Spinal cord (tissue), 10 donors: ENCODE measurements at places on chromosomes 4 and X.
A peak's percentile ranks its signal among the peaks of the same experiment; 100 is the strongest.

DNA sequence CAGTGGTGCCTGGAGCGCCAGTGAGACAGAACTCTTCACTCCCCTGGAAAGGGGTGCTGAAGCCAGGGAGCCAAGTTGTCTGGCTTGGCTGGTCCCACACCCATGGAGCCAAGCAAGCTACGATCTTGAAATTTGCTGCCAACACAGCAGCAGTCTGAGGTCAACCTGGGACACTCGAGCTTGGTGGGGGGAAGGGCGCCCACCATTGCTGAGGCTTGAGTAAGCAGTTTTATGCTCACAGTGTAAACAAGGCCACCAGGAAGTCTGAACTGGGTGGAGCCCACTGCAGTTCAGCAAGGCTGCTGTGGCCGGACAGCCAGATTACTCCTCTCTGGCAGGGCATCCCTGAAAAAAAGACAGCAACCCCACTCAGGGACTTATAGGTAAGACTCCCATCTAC lies 149.5 kb downstream of the EDA2R start:
- DNase-seq, result no peak

GRCh38 chrX:129719268-129719667 lies 19.5 kb upstream of the XPNPEP2 start:
- DNase-seq, result no peak

- no peak for DNase-seq
Measured at GRCh38 chr4:2936773-2937145, 26.4 kb downstream of the NOP14 start.

- DNase-seq, result no peak
Measured at GRCh38 chr4:185925910-185926360, 113.9 kb upstream of the SORBS2 start.

DNA sequence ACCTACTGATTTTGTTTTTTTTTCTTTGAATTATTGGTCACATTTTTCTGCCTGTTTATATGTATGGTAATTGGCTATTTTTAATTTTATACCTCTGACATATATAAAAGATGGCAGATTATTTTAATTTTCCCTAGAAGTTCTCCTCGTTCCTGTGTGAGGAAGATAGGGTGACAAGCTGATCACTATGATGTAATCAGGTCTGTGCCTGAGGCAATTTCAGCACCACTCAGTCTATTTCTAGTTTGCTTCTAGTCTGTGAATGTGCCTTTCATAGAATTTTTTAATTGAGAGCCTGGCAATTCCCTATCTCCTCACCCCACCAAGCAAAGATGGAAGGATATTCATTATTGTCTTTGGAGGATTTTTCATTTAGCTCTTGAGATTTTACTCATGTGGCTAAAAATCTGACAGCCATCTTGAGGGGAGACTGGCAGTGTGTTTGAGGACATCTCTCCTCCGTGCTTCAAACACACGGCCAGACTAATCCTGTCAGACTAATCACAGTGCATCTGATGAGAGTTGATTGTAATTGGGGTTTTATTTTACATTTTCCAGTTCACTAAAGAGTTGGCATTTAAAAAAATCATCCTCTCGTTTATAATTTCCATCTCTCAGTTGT lies 500.3 kb downstream of the TRIML1 start:
- no peak for DNase-seq

- DNase-seq, result no peak
Measured at GRCh38 chrX:109914114-109914849, 88.6 kb upstream of the TMEM164 start.

- no peak for DNase-seq
Measured at GRCh38 chr4:118936406-118936805, 47.8 kb downstream of the SYNPO2 start.

GRCh38 chr4:108466936-108467902 lies 153.2 kb upstream of the RPL34 start:
- no peak for DNase-seq

- DNase-seq, result peak; percentile 1
Measured at GRCh38 chrX:91122151-91122694, 312.4 kb upstream of the PABPC5 start.

- DNase-seq, result no peak
Measured at GRCh38 chrX:13334491-13334890, 14.6 kb upstream of the ATXN3L start.

DNA sequence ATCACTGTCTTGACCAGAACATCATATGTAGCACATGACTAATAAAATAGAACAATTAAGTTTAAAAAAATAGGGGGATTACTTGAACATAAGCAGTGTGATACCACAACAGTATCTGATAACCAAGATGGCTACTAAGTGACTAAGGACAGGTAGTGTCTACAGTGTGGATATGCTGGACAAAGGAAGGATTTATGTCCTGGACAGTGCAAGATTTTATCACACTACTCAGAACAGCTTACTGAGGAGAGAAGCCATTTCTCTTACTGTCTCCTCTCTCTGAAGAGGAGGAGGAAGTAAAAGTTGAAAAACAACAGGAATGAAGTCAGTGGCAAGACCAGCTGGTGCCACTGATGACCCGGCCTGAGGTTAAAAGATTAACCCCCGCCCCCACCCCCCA lies 4.0 kb upstream of the SLC10A7 start:
- DNase-seq, result no peak

GRCh38 chrX:51395810-51396728 lies 63.4 kb downstream of the NUDT10 start:
- peak; percentile 28 for DNase-seq

- peak; percentile 78 for DNase-seq
Measured at GRCh38 chr4:173013232-173013930, 155.2 kb upstream of the GALNT7 start.

DNA sequence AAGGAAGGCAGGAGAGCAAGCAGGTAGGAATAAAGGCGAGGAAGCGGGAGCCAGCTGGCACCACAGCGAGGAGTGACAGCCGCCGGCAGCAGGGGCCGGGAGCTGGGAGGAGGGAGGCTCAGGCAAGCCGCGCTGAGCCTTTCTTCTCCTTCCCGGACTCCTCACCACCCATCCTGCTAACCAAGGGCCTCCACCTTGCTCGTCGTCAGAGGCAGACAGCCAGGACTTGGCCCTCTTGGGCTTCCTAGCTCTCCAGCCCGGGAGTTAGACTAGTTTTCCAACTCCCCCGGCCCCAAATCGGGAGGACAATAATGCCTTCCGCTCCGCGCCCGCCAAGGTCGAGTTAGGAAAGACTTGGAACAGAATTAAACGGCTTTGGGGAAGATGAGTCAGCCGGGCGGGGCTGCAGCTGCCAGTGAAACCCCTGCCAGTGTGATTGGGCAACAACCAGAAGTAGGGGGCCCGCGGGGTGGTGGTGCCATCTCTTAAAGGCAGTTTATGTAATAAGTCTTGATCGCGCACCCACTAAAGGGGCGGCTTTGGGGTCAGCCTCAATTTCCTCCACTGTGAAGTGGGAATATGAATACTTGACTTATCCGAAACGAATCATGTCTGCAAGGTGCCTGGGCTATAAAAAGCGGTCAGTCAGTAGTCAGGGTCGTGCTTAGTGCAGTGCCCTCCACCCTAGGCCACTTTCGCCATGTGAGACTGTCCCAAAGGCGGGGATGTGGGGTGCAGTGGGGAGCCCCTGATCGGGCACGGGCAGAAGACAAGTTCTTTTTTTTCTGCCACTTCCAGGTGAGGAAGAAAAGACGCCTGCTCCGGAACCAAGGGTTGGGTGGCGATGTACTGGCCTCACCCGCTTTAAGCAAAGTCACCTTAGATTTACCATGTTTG lies 6.7 kb upstream of the HSD17B10 start:
- peak; percentile 50 for DNase-seq

- DNase-seq, result no peak
Measured at GRCh38 chr4:61517144-61517543, 317.0 kb downstream of the ADGRL3 start.

- no peak for DNase-seq
Measured at GRCh38 chr4:109495514-109495913, 61.9 kb downstream of the SEC24B start.

DNA sequence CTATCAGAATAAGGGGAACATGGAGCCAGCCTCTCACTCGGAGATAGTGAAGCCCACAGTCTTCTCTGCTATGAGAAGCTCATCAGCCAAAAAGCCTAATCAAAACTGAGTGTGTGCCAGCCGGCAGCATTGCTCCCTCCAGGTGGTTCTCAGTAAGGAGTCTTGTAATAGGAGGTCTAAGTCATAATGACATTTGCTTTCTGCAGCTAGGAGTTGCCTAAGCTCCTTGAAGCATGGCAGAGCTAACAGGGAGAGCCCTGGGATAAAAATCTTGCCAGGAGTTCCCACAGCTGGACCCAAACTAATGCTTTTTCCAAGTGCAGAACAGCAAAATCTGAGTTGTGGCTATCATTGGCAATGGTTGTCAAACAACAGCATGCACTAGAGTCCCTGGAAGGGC lies 245.2 kb downstream of the SPATA18 start:
- DNase-seq, result peak; percentile 60

GRCh38 chr4:124943938-124944337 lies 231.4 kb upstream of the ANKRD50 start:
- DNase-seq, result no peak

GRCh38 chr4:153502584-153502983 lies 36.4 kb downstream of the TMEM131L start:
- DNase-seq, result no peak
